NB4 (cell line): ENCODE measurements at places on chromosomes 13 and 19.

DNA sequence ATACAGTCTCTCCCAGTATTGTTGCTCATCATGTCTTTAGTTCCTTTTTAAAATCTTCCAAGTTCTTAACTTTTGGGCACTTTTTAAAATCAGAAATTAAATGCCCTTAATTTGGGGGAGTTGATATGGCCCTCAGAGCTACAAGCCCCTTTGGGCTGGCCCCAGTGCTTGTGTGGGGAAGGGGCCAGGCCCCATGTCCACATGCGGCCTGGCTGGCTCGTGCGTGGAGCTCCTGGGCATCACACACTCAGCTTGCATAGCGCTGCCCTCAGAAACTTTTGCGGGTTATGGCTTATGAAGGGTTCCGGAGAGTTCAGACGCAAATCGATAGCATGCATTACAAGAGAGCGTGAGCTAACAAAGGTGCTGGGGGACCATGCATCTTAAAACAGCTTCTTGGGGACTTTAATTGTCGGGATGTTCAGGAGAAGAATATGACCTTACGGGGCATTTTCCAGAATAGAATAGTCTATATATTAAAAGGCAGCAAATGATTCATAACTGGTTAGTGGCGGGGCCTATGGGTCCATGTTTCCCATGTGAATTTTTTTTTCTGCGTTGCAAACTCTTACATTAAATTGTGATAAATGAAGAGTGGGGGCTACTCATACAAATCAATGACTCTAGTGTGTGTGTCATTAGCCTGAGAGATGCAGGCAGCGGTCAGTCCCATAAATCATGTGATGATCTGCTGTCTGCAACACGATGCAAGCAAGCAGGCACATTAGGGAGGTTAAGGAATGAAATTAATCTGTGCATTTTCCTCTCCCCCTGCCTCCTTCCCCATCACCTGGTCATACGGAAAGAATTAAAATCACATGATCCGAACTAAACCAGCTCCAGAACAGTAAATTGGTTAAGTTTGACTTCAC is 185.8 kb upstream of the TSHZ3 start:
- no peak for DNase-seq

DNA sequence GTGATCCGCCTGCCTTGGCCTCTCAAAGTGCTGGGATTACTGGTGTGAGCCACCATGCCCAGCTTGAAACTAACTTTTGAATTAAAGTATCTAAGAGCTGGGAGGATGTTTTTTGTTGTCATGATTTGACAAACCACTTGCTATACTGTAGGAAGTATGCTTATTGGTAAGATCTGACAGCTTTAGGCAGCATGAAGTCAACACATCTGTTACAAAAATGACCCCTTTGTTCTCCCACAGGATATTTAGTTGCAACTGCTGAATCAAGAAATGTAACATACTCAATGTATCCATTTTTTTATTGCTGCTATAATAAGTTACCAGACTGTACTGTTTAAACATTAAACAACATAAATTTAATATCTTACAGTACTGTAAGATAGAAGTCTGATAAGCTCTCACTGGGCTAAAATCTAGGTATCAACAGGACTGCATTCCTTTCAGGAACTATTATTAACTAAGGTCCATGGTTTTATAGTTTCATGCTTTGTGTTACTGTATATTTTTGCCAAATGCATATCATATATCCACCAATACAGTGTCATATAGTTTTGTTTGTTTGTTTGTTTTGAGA is 22.8 kb upstream of the LRP3 start:
- no peak for DNase-seq

- DNase-seq = peak; percentile 73
These were observed 66.3 kb downstream of the TBC1D4 start for GRCh38 chr13:75415694-75416093.

- no peak for DNase-seq
These were observed 209.6 kb downstream of the VWA8 start for GRCh38 chr13:41751277-41751676.

DNA sequence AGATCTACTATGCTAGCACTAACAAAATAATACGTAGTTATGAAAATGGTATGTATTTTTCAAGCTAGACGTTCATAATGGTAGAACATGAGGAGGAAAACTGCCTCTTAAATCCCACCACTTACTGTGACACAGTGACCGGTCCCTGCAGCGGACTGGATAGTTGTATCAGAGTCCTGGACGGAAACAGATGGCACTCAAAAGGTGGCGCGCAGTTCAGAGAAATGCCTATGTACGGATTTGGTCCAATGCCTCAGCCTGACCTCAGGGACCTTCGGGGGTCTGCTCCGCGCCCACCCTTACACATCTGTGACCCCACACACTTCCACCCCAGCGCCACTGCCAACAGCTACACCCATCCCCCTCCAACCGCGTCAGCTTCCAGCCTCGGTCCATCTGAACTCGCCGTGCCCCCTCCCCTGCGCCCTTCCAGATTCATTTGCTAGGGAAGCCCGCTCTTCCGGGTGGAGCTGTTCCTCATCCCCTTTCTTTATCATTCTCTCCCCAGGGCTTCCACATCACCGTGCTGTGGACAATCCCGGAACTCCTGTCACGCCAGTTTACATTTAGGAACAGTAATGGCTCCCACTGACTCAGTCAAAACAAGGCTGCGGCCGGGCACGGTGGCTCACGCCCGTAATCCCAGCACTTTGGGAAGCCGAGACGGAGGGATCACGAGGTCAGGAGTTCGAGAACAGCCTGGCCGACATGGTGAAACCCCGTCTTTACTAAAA is 792 bp upstream of the LENG8 start:
- DNase-seq = peak; percentile 54

- DNase-seq = no peak
These were observed 55.8 kb downstream of the AKAP11 start for GRCh38 chr13:42327725-42328124.

GRCh38 chr13:71252184-71252704 is 614.8 kb downstream of the DACH1 start:
- DNase-seq = peak; percentile 35

GRCh38 chr19:2039089-2039958 is 11.7 kb downstream of the MKNK2 start:
- no peak for DNase-seq

GRCh38 chr19:4302243-4302640 is at the start of gene TMIGD2:
Gene TMIGD2 (minus strand): TSS chr19:4302389. CDS start chr19:4302385, 4 bp downstream.
- DNase-seq = no peak

- peak; percentile 75 for DNase-seq
These were observed 4.7 kb upstream of the PRMT1 start for GRCh38 chr19:49672131-49672919.
